ENCODE measurements at places on chromosomes 16 and 17.
A peak's percentile ranks its signal among the peaks of the same experiment; 100 is the strongest.

- DNase-seq, result no peak
Observed at GRCh38 chr16:88405216-88406060, 22.7 kb downstream of the ZNF469 start.

- DNase-seq, result no peak
Observed at GRCh38 chr17:72388765-72389473, 268.1 kb downstream of the SOX9 start.

- no peak for DNase-seq
Observed at GRCh38 chr17:77769215-77769614, 189.3 kb upstream of the TNRC6C start.

- peak; percentile 75 for DNase-seq
Observed at GRCh38 chr17:17326275-17326875, 23.2 kb downstream of the NT5M start.

GRCh38 chr17:72631568-72631948, 460.9 kb downstream of the SLC39A11 start:
- peak; percentile 23 for DNase-seq

GRCh38 chr17:79954281-79955166, 81.1 kb downstream of the TBC1D16 start:
- DNase-seq, result no peak

GRCh38 chr17:69457603-69458002, 43.1 kb downstream of the MAP2K6 start:
- no peak for DNase-seq

DNA sequence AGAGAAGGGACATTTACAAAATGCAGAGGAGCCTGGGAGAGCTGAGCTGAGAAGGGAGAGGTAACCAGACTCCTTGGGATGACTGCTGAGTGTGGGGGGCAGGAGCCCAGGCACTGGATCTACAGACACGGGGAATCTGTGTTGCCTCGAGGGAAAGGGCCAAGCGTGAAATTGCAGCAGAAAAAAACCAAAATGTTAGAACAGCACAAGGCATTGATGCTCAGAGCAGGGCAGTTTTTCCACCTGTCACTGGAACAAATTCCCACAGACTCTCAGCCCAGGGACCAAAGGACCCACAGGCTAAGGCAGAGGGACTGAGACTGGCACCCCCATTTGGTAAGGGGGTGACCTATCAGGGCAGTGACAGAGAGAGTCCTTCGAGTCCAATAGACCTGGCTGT, 2.0 kb downstream of the PITPNM3 start:
- no peak for DNase-seq

DNA sequence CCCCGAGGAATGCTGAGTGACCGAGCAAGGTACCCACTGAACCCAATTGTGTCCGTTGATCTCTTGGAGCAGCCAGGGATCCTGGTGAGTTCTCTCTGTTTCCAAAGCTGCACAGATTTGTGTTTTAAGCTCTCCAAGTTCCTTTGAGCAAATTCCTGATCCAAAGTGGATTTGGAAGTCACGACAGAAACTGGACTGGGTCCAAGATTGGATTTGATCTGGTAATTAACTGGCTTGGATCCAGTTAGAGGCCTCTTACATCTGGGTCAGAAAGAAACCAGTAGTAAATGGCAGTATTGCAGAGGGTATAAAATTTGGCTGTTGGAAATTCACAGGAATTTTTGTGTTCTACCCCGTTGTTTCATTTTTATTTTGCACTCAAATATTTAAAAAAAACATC, 119.5 kb downstream of the PMP22 start:
- no peak for DNase-seq

DNA sequence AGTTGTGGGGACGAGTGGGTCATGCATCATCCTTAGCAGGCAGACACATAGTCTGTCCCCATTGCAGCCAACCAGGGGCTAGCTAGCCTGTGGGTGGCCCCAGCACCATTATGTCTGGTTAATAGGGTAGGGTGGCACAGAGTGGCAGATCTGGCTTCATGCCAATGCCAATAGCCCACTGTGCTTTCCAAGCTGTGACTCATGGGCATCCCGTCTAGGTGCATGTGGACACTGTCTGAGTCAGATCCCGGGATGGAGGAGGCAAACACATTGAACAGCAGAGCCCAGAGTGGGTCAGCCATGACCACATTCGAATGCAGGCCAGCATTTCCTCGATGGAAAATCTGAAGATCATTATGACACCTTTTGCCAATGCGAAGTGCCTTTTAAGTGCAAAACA, 2.5 kb downstream of the HS3ST2 start:
- DNase-seq, result no peak

- peak; percentile 63 for DNase-seq
Observed at GRCh38 chr16:14501331-14502255, 128.5 kb downstream of the PARN start.

DNA sequence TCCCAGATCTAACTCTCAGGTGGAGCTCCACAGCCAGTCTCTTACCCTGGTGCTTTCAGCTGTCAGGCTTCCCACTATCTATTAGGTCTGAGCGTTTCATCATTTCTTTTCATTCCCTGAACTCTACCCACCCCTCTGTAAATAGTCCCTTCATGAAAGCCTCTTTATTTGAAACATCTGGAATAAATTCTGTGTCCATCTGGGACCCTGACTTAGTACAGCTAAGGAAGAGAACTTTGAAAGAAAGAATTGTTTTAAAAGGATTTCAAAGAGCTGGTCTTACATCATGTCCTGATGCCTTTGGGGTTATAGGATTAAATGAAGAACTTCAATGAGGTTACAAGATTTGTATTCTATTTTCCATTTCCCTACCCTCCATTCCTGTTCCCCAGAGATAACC, 388.5 kb upstream of the CA10 start:
- DNase-seq, result no peak

DNA sequence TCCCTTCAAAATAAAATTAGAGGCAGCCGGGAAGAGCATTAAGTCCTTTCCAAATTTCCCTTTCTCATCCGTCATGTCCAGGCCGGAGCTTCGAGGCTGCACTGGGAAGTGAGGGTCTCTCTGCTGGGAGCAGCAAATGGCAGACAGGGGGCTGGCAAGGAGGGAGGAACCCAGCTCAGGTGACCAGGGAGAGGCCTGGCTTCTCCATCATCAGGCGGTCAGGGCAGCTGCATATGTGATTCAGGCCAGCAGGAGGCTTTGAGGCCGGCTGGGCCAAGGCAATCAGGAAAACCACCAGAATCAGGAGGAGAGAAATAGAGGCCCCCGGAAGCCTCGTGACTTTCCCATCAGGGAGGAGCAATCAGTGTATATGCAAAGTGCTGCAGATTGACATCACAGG, 85.0 kb upstream of the RPL38 start:
- peak; percentile 79 for DNase-seq

DNA sequence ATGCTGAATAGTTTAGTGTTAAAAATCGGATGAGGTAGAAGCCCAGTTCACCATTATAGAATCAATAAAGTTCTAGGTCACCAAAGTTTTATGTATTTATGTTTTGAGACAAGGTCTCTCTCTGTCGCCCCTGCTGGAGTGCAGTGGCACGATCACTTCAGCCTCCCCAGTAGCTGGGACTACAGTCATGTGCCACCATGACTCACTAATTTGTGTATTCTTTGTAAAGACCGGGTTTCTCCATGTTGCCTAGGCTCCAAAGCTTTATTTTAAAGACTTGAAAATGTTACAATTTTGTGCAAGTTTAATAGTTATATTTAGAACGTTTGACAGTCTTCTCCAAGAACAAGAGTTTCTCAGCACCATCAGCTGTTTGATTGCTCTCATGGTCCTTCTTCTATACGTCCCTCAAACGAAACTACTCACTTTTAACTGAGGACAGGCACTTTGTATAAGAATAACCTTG, 32.1 kb downstream of the NDE1 start:
- DNase-seq, result peak; percentile 26

DNA sequence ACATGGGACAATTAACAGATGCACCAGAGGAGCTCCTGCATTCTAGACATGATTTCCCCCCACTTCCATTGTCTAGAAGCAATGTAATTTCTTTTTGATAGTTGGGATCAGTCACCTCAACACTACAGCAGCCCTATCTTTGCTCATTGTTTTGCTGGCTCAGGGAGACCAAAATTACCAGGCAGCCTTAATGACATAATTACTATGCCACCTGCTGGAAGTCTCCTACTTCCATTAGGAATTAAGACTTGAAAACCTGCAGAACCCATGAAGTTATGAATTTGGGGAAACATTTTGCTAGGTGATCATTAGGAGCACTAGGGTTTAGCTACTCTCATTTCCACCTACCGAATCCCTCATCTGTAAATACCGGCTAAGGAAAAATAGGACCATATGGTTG, 312.0 kb upstream of the CA10 start:
- DNase-seq, result no peak

- no peak for DNase-seq
Observed at GRCh38 chr16:8920645-8921346, 38.6 kb downstream of the LITAFD start.

DNA sequence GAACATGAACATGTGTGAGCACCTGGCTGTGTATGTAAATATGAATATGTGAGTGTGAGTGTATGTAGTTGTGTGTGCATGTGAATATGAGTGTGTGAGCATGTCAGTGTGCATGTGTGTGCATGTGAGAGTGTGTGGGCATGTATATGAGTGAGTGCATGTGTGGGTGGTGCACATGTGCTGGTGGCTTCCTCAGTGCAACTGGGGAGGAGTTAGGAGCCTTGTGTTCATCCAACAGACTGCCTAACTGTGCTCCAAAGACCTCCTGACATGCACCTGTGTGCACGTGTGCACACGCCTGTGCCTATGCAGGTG, 1.4 kb downstream of the TMEM235 start:
- DNase-seq, result no peak

GRCh38 chr17:17114592-17115225, 72.5 kb downstream of the MPRIP start:
- no peak for DNase-seq

GRCh38 chr16:247027-247426, 12.4 kb downstream of the FAM234A start:
- DNase-seq, result no peak

GRCh38 chr17:29610395-29610794, 12.3 kb downstream of the CORO6 start:
- DNase-seq, result no peak

- no peak for DNase-seq
Observed at GRCh38 chr16:11212798-11213196, 43.2 kb downstream of the SOCS1 start.

- DNase-seq, result peak; percentile 89
Observed at GRCh38 chr17:60421273-60422161, 772 bp upstream of the CHCT1 start.

- DNase-seq, result no peak
Observed at GRCh38 chr17:65185668-65186382, 48.7 kb downstream of the RGS9 start.

GRCh38 chr17:63015824-63016223, 49.8 kb downstream of the TANC2 start:
- no peak for DNase-seq

- DNase-seq, result peak; percentile 20
Observed at GRCh38 chr16:84505249-84506187, 1.1 kb upstream of the MEAK7 start.

DNA sequence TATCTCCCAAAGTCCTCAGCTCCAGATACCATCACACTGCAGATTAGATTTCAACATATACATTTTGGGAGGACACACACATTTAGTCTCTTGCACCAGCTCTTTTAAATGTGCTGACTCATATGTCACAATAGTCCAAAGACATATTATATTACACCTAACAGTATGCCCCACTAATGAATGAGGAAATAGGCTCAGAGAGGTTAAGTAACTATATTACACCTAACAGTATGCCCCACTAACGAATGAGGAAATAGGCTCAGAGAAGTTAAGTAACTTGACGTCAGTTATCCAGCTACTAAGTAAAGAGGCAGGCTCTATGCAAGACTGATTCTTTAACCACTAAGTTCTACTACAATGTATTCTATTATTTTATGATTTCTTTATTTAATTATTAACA, 9.7 kb downstream of the IRX6 start:
- DNase-seq, result no peak

DNA sequence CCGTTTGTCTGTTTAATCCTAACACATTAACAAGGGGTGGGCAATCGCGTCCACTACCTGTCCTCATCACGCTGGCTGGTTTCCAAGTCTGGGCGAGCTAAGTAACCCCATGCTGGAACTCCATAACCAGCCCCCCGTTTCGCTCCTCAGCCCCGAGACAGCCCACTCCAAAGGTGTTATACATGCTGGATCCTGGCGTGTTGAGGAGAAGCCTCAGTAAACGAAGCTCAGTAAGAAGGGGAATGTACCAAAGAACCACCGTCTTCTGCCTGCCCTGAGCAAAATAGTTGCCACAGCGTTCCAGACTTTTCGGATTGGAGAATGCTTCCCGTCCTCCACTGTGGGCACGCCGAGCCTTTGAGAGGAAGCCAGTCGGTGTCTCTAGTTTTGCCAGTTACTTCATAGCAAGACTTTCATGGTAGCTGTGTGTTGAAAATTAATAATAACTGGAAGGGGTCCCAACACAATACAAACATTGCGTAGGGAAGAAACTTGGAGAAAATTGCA, 16.1 kb upstream of the C17orf78 start:
- DNase-seq, result no peak

- no peak for DNase-seq
Observed at GRCh38 chr16:61681124-61681523, 355.1 kb downstream of the CDH8 start.

Measured in neural progenitor cell (in vitro differentiated cells).